ENCODE measurements at places on chromosomes 6 and 20.

DNA sequence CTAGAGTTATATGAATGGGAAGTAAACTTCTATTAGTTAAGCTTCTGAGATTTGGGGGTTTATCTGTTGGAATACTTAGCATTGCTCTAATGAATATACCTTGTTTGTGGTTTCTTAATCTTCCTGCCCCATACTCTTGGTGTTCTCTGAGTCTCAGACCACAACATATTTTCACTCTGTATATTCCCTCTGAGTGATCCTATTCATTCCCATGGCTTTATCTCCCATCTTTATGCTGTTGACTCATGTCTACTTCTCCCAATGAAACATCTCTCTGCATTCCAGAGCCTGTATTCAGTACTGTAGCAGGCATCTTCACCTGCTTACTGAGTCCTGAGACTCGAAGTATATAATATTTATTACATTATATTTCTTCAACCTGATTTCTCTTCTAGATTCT, 283.7 kb upstream of the MAP3K7 start:
- DNase-seq = no peak

DNA sequence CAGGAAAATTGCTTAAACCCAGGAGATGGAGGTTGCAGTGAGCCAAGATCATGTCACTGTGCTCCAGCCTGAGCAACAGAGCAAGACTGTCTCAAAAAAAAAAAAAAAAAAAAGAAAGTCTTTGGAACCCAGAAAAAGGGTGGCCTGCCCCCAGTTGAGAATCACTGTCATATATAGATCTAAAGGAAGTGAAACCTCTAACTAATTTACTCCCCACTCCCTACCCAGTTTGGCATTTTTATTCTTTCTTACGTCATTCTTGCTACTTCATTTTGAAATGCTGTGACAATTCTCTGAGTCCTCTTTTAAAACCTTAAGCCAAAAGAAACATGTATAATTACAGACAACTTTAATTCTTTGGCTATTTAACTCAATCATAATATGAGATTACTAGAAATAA, 254.8 kb downstream of the CDC5L start:
- DNase-seq = no peak

GRCh38 chr6:160457823-160458222, 109.6 kb downstream of the SLC22A3 start:
- no peak for DNase-seq

GRCh38 chr20:39850246-39850645, 838.8 kb downstream of the MAFB start:
- no peak for DNase-seq

- DNase-seq = no peak
These were observed 152.3 kb downstream of the EDN1 start for GRCh38 chr6:12442455-12442854.

- no peak for DNase-seq
These were observed 2.8 kb upstream of the CSNK2A1 start for GRCh38 chr20:546353-546752.

DNA sequence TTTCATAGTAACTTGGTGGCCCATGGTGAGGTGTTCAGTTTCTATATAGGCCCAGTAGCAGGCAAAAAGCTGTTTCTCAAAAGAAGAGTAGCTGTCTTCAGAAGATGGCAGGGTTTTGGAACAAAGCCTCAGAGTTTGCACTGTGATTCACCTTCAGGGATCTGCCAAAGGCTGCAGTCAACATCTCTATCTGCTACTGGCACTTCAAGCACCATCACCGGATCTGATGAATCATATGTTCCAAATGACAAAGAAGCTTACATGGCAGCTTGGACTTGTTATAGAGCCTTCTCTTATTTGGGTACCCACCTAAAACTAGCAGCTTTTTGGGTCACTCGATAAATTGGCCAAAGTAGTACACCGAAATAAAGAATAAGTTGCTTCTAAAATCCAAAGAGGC, 39.5 kb downstream of the PKIB start:
- DNase-seq = no peak

DNA sequence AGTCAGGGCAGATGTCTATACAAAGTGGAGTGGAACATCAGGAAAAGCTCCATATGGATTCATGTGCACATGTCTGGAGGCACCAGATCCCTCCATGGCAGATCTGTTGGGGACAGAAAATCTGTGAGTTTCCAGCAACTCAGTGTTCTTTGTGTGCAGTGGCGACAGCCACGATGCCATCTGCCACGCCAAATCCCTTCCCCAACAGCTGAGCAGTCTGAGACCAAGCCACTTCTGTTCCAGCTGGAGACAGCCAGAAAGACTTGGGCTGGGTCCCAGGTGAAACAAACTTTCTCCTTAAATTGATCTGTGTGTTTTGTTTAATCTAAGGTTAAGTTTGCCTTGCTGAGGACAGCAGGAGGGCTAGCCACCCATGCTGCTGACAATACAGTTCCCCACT, 22.9 kb downstream of the FKBP1A start:
- DNase-seq = no peak

GRCh38 chr6:147279427-147279826, 75.2 kb downstream of the STXBP5 start:
- no peak for DNase-seq

DNA sequence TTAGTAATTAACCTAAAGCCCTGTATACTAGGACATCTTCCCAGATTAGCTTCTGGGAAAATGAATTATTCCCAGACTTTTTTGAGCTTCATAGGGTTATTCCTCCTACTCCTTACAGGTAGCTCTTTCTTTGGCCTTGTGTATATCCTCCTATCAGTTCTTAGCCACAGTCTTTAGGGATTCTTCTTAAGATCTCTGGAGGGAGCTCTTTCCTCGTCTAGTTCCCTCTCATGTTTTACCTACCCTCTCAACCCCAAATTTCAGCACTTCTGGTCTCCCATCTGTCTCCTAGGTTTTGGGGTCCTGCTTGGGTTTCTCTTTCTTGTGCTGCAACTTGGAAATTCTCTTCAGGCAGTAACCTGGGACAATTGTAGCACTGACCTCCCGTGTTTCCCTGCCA, 46.4 kb upstream of the SLC35B3 start:
- DNase-seq = peak; percentile 5

- no peak for DNase-seq
These were observed 59.7 kb downstream of the CD40 start for GRCh38 chr20:46177768-46178167.

- DNase-seq = no peak
These were observed 236.1 kb downstream of the COL12A1 start for GRCh38 chr6:74969591-74970267.

GRCh38 chr6:49462599-49462926, 490 bp downstream of the MMUT start:
- no peak for DNase-seq

GRCh38 chr20:59737073-59737666, 132.8 kb downstream of the PHACTR3 start:
- DNase-seq = no peak

DNA sequence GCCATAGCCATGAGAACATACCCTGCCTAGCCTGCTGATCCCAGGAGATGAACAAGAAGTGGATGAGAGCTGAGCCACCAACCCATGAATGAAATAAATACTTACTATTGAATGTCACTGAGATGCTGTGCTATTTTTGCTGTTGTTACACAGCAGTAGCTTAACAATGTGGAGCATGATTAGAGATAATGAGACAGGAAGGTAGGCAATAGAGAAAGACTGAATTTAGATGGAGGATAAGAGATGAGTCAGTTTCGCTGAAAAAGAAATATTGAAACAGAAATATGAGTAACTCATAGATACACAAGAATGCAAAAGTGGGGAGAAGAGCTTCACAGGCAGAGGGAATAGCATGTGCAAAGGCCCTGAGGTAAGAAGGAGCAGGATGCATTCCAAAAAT, 94.9 kb upstream of the TOP1 start:
- DNase-seq = no peak

DNA sequence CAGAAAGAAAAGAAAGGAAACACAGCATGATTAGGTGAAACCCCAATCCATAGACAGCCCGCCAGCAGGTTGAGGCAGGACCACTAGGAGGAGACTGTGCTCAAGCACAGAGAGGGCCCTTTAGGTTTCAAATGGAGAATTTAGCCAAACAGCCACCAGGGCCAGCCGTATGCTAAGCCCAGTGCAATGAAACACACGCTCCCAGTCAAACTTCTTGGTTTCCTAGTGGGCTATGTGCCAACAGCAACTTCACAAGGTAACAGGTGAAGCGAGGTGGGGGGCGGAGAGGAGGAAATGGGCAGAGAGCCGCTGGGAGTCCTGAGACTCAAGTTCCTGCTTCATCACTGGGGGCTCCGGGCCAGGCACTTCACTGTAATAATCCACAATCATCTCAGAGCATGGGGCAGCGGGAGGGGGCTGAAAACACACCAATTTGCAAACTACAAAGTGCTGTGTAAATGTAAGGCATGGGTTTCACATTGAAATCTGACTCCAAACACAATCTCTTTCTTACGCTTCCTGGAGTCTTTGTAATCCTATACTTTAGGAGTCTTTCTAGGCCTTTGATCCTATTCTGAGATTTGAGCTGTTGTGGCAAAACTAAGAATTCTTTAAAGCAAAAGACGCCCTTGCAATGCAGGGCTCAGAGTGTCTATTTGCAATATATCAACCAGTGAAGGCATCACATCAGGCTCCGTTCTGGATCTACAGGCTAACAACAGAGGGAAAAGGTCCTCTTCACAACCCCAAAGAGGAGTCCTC, 117.3 kb downstream of the OPRM1 start:
- peak; percentile 65 for DNase-seq

- DNase-seq = no peak
These were observed 181.0 kb downstream of the ZFP64 start for GRCh38 chr20:52010541-52010940.

DNA sequence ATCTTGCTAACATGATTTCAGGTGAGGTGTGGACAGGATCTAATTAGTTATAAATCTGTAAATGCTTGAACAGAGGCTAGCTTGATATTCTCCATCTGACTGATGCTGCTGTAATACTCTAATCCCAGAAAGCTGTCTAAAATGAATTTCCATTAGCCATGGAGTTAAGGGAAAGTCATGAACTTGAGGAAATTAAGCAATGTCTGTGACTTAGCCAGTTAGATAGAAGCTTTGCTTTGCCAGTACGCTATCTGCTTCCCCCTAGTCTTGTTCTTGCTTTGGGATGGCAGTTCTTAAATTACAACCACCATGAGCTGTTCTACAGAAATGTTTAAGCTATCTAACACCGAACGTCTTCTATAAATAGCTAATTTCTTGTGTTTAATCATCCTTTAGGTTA, 195.7 kb downstream of the PRL start:
- DNase-seq = no peak

- peak; percentile 94 for DNase-seq
These were observed at the start of gene ERGIC3 for GRCh38 chr20:35541783-35542662. Gene ERGIC3 (plus strand): TSS chr20:35542078. CDS start chr20:35542098, 20 bp downstream.

DNA sequence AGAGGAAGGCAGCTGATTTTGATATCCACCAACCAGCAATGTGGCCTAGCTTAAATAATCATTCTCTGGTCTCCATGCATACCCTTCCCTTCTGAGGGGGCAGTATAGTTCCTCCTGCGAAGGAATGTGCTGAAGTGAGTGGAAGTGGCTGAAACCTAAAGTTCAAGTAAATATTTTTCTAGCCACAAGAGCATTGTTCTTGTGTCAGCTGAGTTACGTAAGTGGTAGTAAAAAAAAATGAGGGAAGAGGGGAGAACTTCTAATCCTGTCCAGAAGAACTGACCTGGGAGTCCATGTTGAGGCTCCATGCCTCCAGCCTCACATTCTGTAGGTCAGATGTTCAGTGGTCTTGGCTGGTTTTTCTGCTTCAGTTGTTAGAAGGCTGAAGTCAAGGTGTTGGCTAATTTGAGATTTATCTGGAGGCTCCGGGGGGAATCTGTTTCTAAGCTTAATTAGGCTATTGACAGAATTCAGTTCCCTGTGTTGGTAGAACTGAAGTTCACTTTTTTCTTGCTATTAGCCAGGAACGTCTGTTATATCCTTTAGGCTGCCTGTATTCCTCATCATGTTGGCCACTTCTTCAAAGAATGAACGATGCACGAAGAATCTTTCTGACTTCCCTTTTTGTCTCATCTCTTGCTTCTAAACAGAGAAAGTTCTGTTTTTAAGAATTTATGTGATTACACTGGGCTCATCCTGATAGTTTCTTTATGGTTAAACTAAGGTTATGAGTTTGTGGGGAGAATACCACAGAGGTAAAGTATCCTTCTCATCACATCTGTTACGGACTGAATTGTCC, 207.1 kb upstream of the PRSS16 start:
- peak; percentile 17 for DNase-seq

GRCh38 chr6:133241086-133241900, at the start of gene EYA4:
Gene EYA4 (plus strand): TSS chr6:133241357. CDS start chr6:133274781, 33,424 bp downstream.
- DNase-seq = peak; percentile 75
